Brain pericyte (primary cell): ENCODE measurements at places on chromosomes 13 and 19.
A peak's percentile ranks its signal among the peaks of the same experiment; 100 is the strongest.

DNA sequence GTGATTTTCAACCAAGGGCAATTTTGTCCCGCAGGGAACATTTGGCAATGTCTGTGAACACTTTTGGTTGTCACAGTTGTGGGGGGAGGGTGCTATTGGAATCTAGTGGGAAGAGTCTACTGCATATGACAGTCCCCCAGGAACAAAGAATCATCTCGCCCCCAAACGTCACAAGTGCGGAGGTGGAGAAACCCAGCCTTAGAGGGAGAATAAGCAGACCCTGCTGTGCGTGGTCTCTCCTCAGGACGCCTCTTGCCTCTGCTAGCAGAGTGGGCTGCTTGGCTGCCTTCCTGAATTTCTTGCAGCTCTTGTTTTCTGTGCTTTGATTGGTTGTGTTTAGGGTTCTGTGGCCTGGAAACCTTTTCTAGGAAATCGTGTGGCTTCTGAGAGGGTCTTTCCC is 42.5 kb downstream of the NFIX start:
- no peak for DNase-seq

DNA sequence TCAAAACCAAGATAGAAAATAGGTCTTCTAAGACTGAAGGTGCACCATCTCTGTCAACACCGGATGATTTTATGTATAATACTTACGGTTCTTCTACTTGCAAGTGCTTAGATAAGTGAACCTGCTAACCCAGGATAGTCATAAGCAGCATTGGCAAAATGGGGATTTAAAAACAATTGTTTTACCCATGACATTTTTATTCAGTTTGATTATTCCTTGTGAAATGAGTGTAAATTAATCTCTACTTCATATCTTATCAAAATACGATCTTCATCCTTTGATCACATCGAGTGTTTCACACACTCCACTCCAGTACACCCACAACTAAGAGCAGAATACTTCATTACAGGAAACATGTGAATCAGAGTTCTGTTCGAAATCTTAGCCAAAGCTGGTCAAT is 23.0 kb upstream of the MTRF1 start:
- DNase-seq = no peak

DNA sequence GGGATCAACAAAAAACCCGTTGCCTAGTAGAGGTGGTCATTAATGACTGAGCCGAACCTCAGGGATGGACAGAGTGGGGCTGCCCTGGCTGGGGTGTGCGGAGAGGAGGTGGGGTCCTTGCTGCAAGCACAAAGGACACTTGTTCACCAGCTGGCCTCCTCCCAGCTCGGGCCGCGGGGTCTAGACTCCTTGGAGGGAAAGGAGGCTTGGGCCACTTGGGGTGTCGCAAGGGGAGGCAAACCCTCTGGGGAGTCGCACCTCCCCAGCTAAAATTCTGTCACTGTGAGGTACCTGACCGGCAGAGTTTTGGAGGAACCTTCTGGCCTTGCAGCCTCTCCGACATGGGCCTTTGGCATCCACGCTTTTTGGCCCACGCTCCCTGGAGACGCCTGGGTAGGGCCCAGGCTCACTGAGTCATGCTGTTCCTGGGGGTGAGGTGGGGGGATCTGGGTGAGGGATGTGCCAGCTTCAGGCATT is 8.2 kb downstream of the KLHL26 start:
- no peak for DNase-seq

GRCh38 chr13:31963631-31964030 is 67.9 kb upstream of the FRY start:
- no peak for DNase-seq

DNA sequence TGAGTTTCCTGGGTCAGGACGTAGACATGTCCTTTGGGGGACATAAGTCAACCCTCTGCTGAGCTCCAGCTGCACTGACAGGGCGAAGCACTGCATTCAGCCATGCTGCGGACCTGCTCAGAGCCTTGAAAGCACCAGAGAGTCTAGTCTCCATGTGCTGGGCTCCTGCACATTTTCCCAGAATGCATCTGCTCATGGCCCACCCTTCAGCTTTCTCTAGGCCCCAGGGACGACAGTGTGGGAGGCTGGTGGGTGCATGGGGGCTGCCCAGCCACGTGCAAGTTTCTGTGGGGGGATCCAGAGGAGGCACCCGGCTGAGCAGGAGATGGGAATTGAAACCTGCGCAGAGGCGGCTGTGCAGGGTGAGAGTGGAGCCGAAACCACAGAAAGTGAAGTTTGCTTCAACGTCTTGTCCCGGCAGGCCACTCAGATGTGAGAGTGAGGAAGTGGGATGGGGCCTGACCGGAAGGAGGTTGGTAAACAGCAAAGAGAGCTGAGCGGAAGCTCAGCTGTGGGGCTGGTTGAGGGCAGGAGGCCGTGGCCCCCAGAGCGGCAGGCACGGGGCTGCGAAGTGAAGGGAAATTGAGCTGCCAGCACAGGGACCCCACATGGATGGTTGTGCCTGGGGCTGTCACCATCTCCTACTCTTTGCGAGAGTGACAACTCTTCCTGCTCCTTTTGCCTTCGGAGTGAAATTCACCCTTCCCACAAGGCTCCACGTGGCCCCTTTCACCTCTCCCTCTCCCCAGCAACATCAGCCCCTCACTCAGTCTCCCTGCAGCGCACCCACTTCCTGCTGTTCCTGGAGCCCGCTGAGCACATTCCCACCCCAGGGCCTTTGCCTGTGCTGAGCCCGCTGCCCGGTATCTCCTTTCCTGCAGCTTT is 11.8 kb downstream of the PGLS start:
- DNase-seq = no peak

- DNase-seq = no peak
Observed at GRCh38 chr13:44763615-44764301, 187.6 kb upstream of the TSC22D1 start.

DNA sequence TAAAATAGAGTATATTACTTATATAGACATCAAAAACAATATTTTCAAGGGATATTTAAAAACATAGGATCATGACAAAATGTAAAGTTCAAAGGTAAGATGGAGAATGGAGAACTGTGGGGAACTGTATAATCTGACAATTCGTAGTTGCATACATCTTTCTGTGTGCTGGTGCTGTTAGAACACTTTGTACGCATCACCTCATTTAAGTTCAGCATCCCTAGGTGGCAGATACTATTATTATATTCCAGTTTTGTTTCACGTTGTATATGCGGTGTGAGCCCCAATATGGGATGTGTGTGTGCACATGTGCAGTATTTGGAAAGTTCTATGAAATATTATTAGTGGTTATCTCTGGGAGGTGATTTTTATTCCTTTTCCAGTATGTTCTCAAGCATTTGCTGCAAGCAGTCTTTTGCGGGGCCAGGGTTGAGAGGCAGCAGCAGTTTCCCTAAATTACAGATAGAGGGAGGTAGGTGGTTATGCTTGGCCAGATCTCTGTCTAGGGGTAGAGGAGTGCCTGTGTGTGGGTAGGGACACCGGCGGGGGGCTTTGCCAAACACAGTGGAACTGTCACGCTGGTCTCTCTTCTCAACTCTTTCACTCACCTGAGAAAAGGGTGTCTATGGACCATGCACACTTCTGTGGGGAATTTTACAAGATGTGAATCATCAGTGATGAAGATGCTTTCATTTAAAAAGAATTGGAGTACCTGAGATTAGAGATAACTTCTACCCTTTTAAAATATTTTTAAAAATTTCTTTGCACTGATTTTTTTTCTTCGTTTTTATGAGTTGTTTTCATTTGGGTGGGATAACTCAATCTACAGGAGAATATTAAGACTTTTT is 55.6 kb upstream of the ALOX5AP start:
- DNase-seq = no peak

DNA sequence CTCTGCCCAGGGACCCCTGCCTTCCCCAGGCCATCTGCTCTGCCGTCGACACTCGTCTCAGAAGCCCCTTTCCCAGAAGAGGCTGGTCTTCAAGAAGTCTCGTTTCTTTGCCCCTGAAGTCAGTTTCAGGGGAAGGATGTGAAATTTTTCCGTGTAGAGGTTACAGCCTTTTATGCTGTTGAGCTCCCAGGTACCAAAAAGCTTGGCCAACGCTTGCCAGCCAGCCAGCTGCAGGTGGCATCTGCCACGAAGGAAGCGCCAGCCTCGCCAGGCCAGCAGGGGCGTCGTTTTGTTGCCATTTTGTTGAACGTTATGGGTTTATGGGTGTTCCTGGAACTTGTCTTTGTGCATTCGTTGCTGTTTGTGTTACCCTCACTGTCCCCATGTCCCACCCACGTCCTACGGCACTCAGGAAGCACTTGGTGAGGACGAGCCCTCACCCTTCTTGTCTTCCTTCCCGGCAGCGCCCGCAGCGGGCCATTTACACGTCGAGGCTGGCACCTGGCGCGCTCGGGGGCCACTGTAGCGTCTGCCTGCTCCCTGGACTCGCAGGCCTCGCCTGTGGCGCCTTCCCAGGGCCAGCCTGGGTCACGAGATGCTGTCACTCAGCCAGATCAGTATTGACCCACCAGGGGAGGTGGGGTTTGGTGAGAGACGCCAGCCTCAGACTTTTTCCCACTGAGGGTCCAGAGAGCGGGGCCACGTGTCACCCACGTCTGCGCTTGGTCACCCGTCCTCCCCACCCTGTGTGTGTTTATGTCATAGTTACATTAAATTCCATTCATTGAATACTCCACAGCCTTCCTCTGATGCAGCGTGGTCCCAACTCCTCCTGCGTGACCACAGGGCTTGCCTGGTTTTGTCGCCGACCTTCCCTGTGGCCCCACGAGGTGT is 37.1 kb downstream of the AP1M1 start:
- no peak for DNase-seq

GRCh38 chr13:96284971-96285370 is 195.1 kb downstream of the HS6ST3 start:
- DNase-seq = no peak

- no peak for DNase-seq
Observed at GRCh38 chr19:19847781-19848180, 17.9 kb upstream of the ZNF253 start.

DNA sequence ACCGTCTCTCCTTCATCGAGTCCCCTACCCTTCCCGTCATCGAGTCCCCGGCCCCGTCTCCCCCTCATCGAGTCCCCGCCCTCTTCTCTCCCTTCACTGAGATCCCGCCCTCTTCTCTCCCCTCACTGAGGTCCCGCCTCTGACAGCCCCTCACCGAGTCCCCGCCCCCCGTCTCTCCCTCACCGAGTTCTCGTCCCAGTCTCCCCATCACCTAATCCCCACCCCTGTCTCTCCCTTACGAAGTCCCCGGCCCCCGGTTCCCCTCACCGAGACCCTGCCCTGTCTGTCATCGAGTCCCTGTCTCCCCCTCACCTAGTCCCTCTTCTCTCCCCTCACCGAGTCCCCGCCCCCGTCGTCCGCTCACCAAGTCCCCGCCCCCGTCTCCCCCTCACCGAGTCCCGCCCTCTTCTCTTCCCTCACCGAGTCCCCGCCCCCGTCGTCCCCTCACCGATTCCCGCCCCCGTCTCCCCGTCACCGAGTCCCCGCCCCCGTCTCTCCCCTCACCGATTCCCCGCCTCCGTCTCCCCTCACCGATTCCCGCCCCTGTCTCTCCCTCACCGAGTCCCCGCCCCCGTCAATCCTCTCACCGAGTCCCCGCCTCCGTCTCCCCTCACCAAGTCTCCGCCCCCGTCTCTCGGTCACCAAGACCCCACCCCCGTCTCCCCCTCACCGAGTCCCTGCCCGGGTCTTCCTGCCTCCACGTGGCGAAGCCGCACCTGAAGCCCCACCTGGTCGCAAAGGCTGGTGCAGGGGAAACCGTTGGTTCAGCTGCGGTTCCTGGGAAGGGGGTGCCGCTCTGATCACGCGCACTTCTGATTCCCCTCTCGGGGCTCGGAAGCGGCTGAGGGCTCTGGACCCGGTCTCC is 23.9 kb upstream of the ZNF846 start:
- peak; percentile 84 for DNase-seq

DNA sequence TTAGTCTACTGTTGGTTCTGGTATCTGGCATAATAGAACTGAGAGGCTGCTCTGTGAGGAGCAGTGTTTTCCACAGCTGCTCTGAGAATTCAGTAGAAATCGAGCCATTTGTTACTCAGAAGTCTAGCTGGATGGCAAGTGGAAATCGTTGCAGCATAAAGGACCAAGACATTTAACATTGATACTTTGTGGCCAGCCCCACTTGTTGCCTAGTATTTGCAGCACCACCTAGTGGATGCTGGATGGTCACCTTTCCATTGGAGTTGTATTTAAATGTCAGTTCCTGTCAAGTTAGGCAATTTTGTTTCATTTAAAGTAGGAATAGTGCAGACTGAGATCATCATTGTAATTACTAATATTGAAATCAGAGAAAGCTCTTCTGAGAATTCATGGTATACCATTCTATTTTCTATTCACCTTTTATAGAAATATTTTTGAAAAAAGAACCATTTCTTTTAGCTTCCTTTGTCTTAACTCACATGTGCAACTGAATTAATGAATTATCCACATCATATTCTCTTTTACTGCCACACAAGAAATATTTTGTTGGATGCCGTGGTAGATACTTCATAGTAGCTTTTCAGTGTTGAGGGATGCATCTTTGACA is 64.6 kb downstream of the PDS5B start:
- DNase-seq = peak; percentile 12

DNA sequence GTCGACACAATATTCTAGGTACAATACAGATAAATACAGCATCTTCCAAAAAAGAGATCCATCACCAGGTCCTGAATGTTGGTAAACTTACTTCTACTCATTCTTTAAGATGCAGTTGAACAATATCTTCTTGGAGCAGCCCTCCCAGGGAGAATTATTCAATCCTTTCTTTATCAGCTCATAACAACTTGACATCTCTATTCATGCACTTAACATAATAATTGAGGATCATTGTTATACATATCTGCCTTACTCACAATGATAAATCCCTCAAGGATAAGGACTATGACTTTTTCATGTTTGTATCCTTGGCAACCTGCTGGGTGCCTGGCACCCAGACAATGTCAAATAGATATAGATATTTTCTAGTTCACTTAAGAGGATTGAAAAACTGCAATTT is 219.5 kb downstream of the POU4F1 start:
- DNase-seq = no peak

GRCh38 chr13:74037762-74038161 is 96.4 kb downstream of the KLF12 start:
- no peak for DNase-seq

GRCh38 chr19:29676586-29676985 is 11.3 kb downstream of the PLEKHF1 start:
- no peak for DNase-seq

DNA sequence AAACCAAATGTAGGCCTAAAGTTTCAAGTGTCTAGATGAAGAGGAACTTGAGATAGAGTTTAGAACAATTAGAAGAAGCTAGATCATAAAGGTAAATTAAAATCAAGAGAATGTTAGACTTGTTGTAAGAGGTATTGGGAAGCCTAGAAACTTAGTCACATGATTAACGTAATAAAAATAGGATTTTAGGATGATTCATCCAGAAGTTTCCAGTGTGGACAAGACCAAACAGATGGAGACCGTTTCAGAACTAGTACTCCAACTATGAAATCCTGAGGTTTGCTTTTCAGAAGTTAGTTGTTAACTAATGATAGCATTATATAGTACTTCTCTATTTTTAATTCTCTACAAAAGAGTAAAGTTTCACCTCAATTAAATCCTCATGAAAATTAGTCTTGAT is 104.9 kb downstream of the MZT1 start:
- no peak for DNase-seq

GRCh38 chr19:43362179-43362578 is 8.7 kb downstream of the CD177 start:
- no peak for DNase-seq
